ENCODE measurements at places on chromosomes 11 and 22. TPM values are rescaled to one million over a fixed set of nuclear protein-coding genes. Genes with fewer than 3 reads are reported as not detected.

Gene ROBO3
- total RNA-seq, result 12.0 TPM

Gene HEPN1
- total RNA-seq, result not detected

Gene EXPH5
- 0.52 TPM for total RNA-seq

Gene SCN3B
- total RNA-seq, result 8.9 TPM

Gene KCNJ1
- not detected for total RNA-seq

Gene TSSK2
- total RNA-seq, result not detected

Gene SHANK2
- 2.6 TPM for total RNA-seq

Gene IGSF9B
- total RNA-seq, result 4.7 TPM

Gene BAIAP2L2
- total RNA-seq, result not detected

Gene H19
- 27,241 TPM for total RNA-seq

Gene GPR83
- total RNA-seq, result not detected

Gene EHF
- not detected for total RNA-seq

Gene MISFA
- not detected for total RNA-seq

Gene HORMAD2
- not detected for total RNA-seq

Gene TRIM51
- not detected for total RNA-seq

Gene SLC1A2
- 1.6 TPM for total RNA-seq

Gene KRTAP5-7
- total RNA-seq, result not detected

Gene SCT
- total RNA-seq, result 74.6 TPM

Gene PIH1D2
- 1.6 TPM for total RNA-seq

Gene CHKA
- 8.9 TPM for total RNA-seq

Gene HTR3A
- not detected for total RNA-seq

Gene SYCE3
- total RNA-seq, result not detected

Gene RAB3IL1
- total RNA-seq, result 9.4 TPM
